RKO (cell line): ENCODE measurements at places on chromosomes 4 and X.
A peak's percentile ranks its signal among the peaks of the same experiment; 100 is the strongest.

DNA sequence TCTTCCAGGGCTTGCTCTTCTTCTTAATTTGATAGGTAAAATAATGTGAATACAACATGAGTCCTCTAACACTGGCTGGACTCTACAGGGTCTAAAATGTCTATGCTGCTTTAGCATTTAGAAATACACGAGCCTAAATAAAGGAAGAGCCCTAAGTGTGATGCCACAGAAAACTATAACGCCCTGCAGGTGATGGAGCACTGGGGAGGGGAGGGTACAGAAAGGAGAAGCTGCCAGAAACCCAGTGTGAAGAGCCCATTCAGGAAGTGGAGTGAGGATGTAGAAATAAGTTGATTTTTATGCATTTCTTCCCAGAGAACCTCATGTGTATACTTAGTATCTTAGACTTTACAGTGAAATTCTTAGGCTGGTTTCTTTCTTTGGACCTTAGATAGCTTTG lies 83.4 kb downstream of the TNIP2 start:
- DNase-seq: no peak

DNA sequence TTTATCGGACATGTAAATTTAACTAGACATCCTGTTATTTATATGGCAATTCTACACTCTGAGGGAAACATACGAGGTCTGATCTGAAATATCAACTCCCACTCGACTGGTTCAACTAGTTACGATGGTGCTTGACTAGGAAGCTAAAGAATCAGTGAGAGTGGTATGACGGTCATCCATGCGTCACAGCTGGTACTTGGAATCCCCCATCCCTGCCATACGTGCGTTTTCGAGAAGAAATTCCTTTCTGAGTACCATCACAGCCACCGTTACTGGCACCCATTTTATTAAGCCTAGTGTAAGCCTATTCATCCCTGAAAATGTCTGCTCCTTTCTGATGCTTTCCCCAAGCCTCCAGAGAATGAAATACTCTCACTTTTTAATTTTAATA lies 695 bp upstream of the PIGA start:
- peak; percentile 68 for DNase-seq

GRCh38 chr4:26032142-26032541 lies 118.1 kb downstream of the SMIM20 start:
- no peak for DNase-seq

- DNase-seq: no peak
These were observed 473 bp upstream of the VAMP7 start for GRCh38 chrX:155880586-155881157.

GRCh38 chr4:162241857-162242256 lies 78.1 kb upstream of the FSTL5 start:
- DNase-seq: no peak

DNA sequence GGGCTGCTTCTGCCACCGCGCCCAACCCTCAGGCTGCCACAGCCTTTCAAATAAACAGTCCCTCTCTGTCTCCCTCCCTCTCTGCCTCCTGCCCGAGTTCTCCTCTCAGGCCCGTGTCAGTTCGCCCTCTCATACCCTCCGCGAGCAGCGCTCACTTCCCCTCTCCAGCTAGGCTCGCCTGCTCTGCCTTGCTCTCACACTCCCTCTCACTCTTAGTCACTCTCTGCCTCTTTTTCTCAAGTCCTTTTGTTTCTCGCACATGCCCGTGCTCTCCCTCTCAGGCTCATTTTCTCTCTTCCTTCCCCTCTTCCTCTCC lies 3.2 kb downstream of the EFNB1 start:
- peak; percentile 71 for DNase-seq

DNA sequence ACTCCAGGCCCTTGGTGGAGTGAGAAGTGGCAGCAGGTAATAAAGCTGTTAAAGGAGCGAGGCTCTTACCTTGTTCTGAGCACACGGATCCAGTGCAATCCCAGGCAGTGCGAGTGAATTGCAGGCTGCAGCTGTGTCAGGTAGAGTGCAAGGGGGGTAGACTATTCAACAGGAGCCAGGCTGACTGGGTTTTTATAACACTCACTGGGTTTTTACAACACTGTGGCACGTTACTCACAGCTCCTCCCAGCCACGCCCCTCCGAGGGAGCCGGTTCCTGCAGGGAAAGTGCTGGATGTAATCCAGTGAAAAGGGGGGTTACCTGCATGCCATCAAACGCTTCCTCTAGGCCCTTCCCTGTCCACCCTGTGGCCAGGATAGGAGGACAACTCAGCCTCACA lies 358 bp downstream of the FGFBP1 start:
- DNase-seq: no peak

DNA sequence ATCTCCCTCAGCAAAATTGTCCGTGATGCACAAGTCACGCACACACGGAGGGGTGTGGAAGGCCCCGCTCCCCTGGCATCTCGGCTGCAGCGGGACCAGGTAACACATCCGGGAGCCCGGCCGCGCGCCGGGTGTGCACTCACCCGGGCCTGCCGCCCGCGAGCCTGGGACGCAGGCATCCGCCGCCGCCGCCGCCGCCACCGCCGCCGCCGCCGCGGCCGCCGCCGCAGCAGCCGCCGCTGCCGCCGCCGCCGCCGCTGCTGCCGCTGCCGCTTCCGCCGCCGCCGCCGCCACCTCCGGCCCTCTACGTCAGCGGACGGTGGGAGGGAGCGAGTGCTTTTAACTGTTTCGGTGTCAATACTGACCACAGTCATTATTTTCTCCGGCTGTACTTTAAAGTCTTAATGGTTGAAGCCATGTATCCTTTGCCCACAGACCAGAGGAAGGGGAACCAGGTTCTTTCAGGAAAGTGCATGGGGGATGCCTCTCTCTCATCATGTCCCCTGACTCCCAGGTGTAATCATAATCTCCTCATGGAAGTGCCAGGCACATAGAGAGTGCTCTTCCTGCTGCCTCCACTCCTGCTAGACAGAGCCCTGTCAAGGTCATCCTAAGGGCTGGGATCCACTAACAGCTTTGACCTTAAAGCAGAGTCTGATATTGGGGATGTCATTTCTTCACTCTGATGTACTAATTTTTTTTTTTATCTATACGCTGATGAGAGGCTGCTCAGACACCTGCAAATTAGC lies 38.0 kb downstream of the MAGEE2 start:
- peak; percentile 55 for DNase-seq

GRCh38 chr4:142984871-142985585 lies 138.9 kb upstream of the INPP4B start:
- DNase-seq: peak; percentile 56

DNA sequence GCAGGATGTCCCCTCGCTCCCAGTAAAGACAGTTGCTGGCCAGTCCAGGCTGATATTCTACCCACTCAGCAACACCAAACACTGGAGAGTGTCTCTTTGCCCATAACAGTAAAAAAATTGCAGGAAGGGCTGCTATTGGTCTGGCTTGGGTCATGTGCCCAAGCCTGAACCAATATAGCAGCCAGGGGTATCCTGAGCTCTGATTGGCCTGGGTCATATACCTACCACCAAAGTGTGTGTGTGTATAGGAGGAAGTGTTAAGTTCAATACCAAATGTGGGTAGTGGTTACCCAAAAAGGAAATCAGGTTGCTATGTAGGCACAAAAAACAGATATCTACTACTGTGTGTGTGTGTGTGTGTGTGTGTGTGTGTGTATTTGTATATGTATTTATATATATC lies 373.2 kb downstream of the BCOR start:
- DNase-seq: no peak

DNA sequence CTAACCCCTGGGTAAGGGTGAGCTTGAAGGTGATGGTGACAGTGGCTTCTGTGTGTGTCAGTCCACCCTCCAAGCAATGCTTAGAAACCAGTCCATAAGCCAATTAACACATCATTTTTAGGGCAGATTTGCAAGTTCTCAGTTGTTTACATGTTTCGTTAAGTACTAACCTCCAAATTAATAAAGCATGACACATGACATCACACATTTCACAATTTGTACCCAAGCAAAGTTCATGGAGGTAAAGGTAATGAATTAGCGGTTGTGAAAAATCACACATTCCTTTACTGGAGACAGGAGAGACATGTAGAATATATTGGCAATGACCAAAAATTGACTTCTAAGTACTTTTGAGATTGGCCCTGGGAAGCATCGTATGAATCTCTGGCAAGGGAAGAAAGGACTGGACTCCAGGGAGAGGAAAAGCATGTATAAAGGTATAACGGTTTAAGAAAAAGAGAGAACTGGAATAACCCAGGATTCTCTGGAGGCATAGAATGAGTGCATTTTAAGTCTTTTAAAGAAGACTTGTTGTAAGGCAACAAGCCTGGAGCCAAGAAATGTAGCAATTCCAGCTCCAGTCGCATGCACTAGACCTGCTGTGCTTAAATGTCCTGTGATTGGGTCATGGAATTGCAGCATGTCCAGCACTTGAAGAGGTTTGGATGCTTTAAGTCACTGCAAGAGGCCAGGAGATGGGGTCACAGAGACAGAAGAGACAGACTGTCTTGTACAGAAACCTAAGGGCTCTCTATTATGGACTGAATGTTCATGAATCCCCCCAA lies 34.1 kb downstream of the TRIM2 start:
- no peak for DNase-seq

DNA sequence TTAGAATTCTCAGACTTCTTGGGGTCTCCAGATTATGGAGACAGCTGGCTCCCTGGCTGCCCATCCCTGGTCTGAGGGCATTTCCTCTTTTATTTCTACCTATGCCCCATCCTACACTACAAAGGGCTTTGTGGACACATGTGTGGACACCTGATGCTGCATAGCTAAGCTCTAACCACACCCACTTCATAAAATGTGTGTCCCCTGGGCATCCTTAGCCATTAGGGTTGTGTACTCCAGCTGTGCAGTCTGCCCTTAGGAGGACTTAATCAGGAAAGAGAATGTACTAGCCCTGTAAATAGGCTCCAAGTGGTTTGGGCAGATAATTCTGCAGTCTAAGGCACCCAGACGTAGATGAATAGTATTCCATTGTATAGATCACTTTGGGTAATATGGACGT lies 47.0 kb downstream of the COQ2 start:
- no peak for DNase-seq

- DNase-seq: no peak
These were observed 9.3 kb upstream of the SEC24B start for GRCh38 chr4:109424093-109424841.

GRCh38 chr4:69470561-69470960 lies 25.1 kb downstream of the UGT2B4 start:
- no peak for DNase-seq

GRCh38 chr4:164926301-164926700 lies 49.3 kb downstream of the APELA start:
- DNase-seq: no peak

GRCh38 chrX:103734125-103734760 lies 23.5 kb downstream of the TMEM31 start:
- DNase-seq: no peak

GRCh38 chrX:100635989-100636320 lies 651 bp downstream of the TSPAN6 start:
- DNase-seq: no peak

DNA sequence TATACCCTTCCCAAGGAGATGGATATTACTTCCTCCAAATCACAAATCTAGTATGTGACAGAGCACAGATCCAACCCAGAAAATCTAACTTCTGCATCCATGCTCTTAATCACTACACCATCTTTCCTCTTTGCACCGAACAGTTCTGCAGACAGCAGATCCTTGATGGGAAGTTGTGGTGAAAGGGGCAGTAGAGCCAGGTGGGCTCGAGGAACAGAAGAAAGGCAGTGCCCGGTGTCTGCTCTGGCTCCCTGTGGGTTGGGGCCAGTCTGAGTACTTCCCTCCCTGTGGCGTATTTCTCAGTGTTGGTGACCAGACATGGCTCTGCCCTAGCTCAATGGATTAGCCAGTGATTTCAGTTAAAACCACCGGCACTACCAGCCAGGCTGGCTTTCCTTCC lies 15.3 kb downstream of the HOPX start:
- no peak for DNase-seq
